ENCODE measurements at places on chromosomes 7 and 10.

GRCh38 chr7:33195264-33195663, 65.9 kb downstream of the BBS9 start:
- no peak for DNase-seq

DNA sequence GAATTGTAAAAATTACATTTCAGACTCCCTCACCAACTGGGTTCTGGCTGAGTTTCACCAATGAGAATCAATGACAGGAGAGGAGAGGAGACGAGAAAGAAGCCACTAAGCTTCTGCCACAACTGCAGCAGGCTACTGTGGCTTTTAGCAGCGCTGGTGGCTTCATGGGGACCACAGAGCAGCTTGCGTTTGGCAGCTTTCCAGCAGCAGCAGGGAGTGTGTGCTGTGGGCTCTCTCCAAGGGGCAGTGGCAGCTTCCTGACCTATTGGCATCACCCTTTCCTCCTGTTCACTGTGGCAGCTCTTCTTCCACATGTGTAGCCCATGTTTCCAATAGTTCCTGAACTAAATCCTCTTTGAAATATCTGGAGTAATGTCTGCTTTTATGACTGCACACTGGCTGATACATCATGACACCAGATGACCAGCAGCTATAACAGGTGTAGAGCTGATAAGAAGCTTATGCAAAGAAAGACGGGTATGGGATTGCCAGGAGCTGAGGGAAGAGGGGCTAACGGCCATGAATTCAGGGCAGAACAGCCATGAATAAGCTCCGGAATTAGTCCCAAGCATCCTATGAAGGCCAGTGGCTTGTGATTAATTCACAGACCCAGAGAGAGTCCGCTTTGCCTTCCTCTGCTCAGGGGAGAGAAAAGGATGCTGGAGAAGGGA, 46.8 kb downstream of the KCNH2 start:
- DNase-seq: no peak

DNA sequence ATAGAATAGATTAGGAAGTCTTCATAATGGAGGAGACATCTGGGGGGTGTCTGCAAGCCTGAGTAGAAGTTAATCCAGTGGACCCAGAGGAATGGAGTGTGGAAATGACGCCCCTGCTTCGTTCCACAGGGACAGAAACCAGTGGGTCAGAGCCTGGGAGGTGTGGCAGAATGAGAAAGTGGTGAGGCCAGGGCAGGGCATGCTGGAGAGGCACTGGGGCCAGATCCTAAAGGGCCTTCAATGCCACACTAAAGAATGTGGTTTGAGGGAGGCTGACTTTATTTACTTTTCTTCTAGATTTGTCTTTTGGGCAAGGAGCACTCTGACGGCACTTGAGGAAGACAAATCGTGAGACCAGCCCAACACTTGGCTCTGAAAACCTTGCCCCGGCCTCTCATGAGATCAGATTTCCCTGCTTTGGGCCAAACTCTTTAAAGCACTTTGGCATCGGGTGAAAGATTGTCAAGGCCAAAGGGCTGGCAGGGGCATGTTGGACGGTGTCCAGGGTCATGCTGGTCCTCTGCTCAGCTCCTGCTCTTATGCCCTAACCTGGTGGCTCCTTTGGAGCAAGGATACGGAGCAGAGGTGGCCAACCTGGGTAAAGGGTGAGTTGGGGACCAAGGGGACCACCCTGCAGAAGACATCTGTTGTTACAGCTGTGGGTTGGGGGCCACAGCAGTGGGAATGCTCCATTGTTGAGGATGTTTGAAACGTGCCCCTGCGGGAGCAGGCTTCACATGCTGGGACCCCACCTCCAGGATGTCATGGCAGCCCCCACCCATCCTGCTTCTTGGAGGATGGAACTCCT, 157.0 kb upstream of the ZMIZ1 start:
- no peak for DNase-seq

DNA sequence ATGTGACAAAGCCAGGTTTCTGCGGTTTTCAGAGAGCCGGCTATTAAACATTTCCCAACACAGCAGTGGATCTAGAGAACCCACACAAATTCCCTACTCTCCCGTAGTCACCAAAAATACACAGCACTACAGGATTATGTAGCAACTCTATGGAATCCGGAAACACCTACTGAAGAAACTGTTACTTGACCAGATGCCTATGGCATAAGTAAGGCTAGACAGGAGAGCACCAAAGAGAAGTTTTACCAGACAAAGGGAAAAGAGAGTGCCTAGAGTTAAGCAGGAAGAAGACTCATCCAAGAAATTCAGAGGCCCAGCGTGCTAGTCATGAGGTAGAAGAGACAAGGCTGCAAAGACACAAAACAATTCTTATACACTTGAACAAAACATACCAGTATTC, 321.1 kb downstream of the PARD3 start:
- DNase-seq: no peak

- DNase-seq: no peak
Measured at GRCh38 chr10:104328896-104329710, 9.2 kb downstream of the ITPRIP start.

DNA sequence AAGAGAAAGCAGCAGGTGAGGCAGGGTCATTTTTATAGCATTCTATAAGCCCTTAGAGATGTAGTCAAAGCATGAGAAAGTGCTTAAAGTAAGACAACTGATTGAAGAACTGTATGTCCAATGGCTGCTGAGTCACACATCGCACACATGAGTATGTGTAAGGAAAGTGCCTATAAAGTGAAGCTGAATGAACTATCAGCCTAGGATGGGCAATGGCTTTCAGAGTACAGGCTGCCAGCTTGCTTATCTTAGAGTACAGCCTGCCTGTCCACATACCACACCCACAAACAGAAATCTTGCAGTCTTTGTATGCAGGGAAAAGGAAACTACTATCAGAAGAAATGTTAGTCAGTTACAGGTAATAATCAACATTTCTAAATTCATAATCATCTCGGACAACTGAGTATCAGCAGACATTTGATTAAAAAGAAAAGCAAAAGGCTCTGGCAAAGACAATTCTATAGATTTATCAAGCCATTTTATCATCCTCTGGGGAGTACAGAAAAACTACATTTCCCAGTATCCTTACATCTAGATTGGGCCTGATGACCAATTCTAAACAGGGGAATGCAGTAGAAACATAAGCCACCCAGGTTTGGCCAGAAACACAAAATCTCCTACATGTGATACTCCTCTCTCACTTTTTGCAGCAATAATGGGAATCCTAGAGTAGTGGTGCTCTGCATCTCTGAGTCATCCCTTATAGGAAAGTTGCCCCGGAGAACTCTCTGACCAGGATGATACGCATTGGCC, 16.2 kb upstream of the EPHB6 start:
- no peak for DNase-seq

- no peak for DNase-seq
Measured at GRCh38 chr10:6609625-6610024, 29.5 kb upstream of the PRKCQ start.

GRCh38 chr10:133167693-133168616, 7.9 kb downstream of the KNDC1 start:
- no peak for DNase-seq

DNA sequence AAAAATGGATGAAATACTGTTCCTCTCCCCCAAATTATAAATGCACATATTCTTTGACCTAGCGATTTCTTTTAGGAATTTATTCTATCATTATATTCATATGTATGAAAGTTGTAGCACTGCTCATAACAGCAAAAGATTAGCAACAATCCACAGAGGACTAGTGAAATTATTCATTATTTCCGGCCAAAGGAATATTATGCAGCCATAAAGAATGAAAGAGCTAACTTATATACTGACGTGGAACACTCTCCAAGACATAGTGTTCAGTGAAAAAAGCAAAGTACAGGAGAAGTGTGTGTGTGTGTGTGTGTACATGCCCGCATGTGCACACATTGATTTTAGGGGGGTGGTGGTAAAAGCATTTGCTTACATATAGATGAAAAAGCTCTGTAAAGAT, 23.3 kb downstream of the MMS19 start:
- DNase-seq: no peak

- no peak for DNase-seq
Measured at GRCh38 chr10:88262591-88263234, 320.4 kb downstream of the RNLS start.

DNA sequence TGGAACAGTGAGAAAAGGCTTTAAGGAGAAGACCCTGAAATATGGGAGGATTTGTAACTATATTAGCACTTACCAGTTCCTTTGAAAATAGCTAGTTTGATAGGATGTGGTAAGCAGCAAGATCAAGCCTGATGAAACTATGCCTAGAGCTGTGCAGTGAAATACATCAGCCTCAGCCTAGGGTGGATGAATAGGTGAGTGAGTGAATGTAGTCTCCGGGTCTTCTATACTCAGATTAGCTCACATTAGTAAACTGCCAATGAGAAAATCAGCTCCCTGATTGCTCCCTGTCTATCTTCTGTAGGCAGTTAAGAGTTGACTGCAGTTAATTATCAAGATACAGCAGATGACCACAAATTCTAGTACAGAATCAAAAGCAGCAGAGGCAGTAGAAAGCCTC, 89.6 kb downstream of the ELAPOR2 start:
- DNase-seq: no peak

DNA sequence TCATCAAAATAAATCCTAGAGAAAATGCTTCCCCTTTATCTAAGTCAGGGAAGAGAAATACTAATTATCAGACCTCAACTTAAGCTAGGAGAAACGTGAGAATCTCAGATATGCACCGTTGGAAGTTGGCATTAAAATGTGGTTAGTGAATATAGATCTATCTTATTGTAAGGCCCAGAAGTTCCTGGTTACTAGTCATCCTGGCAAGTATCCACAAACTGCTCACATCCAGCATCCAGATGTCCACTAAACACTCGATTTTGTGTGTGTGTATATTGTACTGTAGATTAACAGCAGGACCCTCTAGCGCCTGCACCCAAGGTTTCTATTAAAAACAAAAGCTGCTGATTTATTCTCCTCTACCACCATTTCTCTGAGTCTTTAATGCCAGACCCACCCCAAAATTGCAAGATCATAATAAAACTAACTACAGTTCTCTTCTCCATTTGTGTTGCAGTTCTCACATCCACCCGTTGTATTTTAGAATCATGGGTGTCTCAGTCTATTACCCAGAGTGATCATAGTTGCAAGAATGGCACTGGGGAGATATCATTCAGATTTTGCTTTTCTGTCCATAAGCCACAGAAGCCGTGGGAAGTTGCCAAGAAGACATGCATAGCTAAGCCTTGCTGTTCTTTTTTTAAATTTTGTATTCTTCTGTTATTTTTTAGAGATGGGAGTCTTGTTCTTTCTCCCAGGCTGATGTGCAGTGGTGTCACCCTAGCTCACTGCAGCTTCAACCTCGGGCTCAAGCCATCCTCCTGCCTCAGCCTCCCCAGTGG, 165.4 kb downstream of the KIAA1217 start:
- DNase-seq: peak; percentile 81

- DNase-seq: no peak
Measured at GRCh38 chr7:77386165-77386822, 29.9 kb downstream of the GSAP start.

DNA sequence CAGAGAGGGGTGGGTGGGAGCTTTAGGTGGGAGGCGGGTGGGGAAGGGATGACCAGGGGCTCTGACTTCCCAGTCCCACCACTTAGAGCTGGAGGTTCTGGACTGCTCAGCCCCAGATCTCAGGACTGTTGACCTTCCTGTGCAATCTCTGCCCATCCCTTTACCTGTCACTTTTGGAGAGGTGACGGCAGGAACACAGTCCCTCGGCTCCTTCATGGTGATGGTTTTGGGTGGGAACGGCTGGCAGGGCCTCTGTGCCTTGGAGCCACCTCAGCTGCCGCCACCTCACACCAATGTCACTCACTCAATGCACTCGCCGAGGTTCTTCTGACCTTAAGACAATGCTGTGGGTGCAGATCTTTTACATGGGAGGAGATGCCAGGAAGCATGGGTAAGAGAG, 49.0 kb downstream of the TMEM270 start:
- DNase-seq: no peak

- no peak for DNase-seq
Measured at GRCh38 chr7:27160145-27160545, 3.7 kb upstream of the HOXA7 start.

DNA sequence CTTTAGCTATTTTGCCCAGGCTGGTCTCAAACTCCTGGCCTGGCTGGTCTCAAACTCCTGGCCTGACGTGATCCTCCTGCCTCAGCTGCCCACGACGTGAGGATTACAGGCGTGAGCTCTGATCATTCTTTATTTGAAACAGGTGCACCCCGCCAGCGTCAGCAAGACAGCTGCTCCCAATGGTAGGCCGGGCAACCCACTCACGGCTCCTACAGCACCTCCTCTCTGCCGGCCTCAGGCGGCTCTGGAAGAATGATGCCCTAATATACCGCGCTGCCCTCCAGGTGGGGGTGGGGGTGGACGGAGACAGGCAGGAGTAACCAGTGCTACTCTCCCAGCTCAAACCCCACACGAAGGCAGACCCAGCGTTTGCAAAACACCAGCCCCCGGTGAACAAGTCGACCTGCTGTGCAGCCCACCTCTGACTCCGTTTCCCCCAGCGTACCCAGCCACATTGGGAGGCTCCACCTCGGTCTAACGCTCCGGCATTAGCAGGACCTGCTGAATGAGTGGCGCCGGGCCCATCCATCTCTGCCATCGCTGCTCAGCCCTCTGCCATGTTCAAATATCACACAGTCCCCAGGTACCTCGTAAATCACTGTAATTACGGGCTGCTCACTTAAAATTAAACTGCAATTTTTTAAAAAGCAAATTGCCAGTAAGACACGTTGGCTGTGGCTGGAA, 148.6 kb downstream of the ELFN1 start:
- no peak for DNase-seq

- no peak for DNase-seq
Measured at GRCh38 chr7:154674191-154674590, 328.7 kb downstream of the PAXIP1 start.

- DNase-seq: no peak
Measured at GRCh38 chr10:6297951-6298381, 95.2 kb downstream of the PFKFB3 start.

DNA sequence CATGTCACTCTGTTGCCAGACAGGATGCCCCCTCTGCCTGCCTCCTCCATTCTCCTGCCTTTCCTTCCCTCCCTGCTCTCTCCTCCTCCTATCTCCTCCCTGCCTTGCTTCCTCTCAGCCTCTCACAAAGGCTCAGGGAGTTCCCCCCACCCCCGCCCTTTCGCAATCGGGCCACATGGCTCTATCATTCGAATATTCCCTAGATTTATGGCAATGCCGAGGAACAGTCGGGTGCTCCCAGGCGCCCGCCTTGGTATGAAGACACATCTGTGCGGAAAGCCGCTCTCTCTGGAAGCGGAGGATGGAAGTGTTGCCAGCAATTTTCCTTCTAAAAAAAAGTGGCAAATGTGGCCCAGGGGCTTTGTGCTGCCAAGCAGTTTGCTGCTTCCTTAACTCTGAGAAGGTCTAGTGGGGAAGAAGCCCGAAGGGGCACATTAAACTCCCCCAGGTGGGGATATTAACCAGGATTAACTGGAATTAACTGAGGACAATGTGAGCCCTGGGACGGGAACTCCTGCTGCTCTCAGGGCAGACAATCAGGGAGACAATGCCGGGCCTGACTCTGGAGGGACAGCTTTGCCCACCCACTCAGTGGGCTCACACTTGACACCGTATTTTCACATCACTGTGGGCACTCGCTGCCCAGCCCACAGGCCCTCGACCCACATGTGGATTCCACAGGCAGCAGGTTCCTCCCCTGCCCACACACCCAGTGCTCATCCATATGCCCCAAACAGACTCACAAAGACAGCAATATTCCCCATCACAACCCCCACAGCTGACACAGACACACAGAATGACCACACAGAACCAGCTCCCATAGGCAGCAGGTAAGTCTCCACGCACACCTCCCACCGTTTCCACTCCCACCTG, 88.4 kb upstream of the SMNDC1 start:
- peak; percentile 42 for DNase-seq
